ENCODE measurements at places on chromosomes 6 and 20.

DNA sequence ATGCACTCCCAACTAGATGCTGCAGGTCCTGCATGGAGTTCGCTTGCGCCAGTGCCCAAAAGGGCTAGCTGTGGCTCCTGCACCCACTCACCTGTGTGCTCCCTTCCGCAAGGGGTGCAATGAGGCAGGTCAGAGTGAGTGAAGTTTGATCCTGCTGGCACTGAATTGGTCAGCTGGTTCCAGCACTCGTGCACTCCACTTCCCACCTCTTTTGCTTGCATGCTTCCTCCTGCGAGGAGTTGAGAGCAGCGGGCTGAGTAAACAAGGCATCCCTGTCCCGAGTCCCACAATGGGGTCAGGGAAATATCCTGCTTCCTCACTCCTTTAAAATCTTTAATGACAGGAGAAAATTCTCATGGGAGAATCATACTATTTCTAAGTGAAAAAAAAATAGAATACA lies 86.2 kb downstream of the LCA5 start:
- no peak for DNase-seq

GRCh38 chr6:152220786-152221185 lies 413.3 kb downstream of the ESR1 start:
- no peak for DNase-seq

- DNase-seq = no peak
These were observed 16.2 kb upstream of the RNF39 start for GRCh38 chr6:30091577-30092381.

DNA sequence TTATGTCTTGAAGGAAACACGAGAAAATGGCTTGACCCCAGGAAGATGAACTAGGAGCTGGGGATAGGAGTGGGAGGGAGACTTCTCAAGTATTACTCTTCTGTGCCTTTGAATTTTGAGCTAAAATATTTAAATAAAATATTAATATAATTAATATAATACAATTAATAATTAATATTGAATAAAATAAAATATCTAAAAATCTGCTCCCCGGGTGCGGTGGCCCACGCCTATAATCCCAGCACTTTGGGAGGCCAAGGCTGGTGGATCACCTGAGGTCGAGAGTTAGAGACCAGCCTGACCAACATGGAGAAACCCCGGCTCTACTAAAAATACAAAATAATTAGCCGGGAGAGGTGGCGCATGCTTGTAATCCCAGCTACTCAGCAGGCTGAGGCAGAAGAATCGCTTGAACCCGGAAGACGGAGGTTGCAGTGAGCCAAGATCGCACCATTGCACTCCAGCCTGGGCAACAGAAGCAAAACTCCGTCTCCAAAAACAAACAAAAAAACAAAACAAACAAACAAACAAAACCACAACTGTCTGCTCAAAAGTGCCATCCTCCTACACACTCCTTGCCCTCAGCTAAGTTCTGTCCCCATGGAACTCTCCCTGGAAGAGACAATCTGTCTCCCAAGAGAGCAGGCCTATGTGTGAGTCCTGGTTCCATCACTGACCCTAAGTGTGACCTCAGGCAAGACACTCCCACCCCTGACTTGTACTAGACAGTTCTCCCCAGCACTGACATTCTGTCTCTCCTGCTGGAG lies 13.7 kb upstream of the TRIB3 start:
- no peak for DNase-seq

- no peak for DNase-seq
These were observed 240.2 kb downstream of the KHDC1L start for GRCh38 chr6:72984981-72985665.

DNA sequence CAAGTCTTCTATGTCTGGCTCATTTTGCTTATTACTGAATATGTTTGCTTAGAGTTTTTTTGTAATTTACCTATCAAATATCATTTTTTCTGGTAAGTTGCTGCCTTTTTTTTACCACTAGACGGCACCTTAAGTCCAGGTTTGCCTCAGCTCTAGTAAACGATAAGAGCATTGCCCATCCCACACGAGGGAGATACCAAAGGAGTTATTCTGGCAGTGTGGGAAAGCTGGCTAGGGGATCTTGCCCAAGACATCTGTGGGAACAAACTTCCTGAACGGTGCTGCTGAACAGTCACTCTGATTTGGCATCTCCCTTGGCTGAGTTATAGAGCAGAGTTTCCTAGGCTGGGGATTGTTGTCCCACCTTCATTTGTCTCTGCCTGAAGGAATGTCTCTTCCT lies 306.4 kb downstream of the COL12A1 start:
- DNase-seq = no peak

DNA sequence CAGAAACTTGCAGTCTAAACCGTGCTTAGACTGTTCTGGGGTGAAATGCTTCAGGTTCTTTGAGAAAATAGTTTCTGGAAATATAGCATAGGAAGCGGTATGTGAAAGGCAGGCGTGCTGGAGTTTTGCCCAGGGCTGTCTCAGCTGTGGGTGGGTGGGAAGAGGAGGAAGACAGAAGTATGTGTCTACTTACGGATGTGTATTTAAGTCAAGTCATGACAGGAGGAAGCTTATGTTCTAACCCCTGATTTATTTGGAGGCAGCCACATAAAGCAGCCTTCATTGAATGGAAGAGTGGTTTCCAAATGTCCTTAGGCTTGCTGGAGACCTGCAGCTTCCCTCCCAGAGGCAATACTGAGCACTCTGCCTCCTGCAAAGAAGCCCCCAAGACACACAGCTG lies 345.8 kb upstream of the PRND start:
- no peak for DNase-seq

DNA sequence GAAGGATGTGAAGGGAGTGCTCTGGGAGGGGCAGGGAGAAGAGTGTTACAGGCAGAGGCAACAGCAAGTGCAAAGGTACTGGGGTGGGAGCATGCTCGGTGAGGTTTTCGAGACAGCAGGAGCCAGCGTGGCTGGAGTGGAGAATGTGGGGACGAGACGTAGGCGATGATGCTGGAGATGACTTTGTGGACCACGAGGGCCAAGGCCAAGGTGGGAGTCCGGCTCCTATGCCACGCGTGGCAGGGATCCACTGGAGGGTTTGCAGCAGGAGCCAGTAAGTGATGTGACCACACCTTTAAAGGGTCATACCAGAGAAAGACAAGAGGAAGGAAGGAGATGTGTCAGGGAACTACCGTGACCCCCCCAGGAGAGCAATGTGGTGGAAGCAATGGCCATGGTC lies 7.3 kb downstream of the PTGIS start:
- no peak for DNase-seq

All from NCI-H748 treated with DMSO at 0.1 percent for 48 hours (cell line).